Globus pallidus (tissue), 1 donor: ENCODE measurements at places on chromosomes 1 and 21.

DNA sequence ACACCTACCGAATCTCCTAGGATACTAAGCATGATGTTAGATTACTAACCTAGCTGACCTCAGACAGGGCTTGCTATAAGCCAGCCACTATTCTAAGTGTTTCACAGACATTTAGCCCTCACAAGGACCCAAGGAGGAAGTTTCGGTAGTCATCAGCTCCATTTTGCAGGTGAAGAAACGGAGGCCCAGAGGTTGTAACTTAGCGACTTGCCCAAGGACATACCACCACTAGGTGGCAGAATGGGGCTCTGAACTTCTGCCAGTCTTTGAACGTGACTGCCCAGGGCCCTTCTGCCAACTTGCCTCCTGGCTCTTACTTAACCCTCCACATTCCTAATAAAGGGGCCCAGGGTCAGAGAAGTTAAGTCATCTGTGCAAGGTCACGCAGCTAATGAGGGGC, 283.5 kb downstream of the C1orf94 start:
- DNase-seq, result peak; percentile 16

GRCh38 chr1:215594640-215595039, 27.5 kb downstream of the KCTD3 start:
- DNase-seq, result no peak

DNA sequence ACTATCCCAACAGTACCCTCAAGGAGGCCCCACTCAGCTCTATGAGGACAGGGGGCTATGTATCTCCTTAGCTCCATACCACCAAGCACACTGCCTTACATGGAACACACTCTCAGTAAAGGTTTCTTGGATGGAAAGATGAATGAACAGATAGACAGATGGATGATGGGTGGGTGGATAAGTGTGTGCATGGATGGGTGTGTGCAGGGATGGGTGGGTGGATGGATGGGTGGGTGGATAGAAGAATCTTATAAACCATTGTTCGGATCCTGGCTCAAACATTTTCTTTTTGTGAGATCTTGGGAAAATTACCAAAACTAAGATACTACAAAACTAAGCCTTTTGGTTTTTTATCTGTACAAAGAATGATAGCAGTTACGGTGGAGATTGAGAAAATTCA, 111.0 kb upstream of the NFIA start:
- no peak for DNase-seq

DNA sequence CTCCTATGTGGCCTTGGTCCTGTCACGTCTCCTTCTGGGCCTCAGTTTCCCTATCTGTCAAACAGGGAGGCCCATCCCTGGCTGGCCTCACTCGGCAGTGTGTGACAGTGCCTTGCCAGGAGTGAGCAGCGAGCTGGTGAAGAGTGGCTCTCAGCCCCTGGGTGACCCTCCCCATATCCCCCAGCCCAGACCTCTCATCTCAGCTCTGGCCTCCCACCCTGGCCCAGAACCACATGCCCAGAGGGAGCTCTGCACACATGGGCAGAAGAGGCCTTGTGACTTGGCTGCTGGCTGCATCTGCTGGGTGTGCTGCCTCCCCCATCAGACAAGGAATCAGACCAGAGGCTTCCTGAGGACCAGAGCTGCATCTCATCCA, 19.5 kb upstream of the PADI1 start:
- no peak for DNase-seq

GRCh38 chr1:60948486-60948885, 133.9 kb upstream of the NFIA start:
- DNase-seq, result no peak

DNA sequence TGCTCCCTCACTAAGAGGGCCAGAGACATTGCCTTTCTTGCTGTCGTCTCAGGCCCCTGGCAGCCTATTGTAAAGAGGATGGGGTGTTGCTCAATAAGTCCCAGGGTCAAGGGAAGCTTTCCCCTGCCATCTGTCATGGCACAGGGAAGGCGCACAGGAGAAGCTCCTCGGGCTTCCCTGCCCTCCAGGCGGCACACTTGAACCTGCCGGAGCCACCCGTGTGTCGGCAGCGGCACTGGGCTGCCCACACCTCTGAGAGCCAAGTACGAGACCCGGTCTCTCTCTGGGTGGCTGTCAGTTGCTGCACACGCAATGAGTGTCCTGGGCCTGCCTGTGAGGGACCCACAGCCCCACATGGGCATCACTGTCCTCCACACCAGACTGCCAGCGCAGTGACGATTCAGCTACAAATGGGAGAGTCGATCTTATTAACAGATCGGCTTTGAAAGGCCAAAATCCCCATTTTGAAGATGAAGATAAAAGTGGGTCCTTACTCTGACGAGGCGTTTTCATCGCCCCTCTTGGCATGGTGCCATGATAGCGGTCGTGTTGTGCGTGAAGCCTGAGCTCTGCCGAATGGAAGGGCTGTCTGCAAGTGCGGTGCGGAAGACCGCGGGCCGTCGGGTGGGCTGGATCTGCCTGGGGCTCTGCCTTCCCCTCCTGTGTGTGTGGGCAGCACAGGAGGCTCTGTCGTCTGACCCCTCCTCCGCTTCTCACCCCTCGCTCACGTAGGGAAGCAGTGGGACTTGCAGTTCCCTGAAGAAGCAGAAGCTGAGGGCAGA, 29.2 kb upstream of the PDXK start:
- no peak for DNase-seq

DNA sequence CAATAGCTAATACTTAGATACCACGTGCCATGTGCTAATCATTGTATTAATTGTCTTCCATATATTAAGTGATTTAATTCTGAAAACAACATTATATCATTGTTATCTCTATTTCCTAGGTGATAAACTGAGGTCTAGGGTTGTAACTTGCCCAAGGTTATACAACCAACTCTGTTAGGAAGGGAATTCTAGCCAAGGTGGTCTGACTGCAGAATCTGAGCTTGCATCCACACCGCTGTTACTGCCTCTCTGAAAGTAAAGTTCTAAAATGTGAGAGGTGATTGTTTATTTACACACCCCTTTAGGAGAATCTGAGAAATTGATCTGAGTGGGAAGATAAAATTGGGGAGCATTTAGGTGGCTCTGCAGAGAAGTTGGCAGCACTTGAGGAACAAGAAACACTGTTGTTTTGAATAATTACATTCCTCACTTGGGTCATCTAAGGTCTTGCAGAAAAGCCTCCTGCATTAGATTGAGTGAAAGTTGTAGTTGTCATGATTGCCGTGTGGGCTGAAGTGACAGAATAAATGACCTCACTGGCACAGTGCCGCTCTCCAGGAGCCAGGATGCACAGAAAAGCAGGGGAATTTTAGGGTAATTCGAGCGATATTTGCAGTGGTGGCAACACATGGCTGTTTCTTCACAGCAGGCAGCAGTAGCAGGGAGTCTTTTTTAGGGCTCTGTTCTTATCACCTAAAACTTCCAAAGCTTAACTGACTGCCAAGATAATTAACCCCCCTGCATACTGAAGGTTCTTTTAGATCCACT, 121.7 kb downstream of the ADGRL4 start:
- no peak for DNase-seq

- DNase-seq, result no peak
Observed at GRCh38 chr1:59673573-59674450, 140.9 kb upstream of the HOOK1 start.

GRCh38 chr1:48611841-48612240, 139.8 kb upstream of the SPATA6 start:
- peak; percentile 4 for DNase-seq

DNA sequence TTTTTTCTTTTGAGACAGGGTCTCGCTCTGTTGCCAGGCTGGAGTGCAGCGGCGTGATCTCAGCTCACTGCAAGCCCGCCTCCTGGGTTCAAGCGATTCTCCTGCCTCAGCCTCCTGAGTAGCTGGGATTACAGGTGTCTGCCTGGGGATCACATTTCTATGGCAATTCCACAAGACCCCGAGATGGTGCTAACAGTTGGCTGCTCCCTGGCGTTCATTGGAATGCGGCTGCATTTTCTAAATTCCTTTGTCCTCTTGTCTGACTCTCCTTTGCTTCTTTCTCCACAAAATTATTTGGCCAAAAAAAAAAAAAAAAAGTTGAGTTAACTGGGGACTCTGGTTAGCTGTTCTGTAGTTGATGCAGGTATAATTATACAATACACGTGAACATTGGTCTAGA, 176.4 kb downstream of the ETS2 start:
- DNase-seq, result no peak

- no peak for DNase-seq
Observed at GRCh38 chr1:9368356-9368755, 75.7 kb downstream of the SPSB1 start.

GRCh38 chr1:90781534-90781933, 64.4 kb upstream of the BARHL2 start:
- DNase-seq, result peak; percentile 69

DNA sequence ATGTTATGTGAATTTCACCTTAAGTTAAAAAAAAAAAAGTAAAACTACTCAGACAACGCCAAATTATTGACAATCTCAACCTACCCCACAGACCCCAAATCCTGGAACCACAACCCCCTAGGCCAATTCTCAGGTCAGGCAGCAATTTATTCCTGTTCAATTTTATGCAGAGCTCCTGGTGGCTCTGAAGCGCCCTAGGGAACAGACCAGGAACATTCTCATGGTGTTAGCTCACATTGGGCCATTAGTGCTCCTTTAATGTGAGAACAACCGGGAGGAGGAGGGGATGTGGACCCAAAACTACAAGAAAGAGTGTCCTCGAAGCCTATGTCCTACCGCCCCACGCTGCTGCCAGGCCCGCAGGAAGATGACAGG, 403 bp upstream of the PSEN2 start:
- no peak for DNase-seq

DNA sequence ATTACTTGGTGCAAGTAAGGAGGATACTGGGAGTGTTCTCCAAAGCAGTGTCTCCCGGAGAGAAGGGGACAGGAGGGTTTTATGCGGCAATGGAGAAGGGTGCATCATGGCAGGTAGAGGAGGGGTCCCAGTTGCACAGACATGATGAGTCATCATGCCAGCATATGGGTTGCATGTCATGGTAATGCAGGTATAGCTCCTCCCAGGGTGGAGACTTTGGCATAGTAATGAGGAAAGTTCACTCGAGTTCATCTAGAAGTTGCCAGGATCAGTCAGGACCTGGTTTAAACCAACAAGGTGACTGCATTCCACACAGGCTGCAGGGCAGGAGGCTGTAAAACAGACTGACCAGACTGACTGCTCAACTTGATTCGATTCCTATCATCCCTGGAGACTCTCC, 355.7 kb upstream of the DUSP10 start:
- DNase-seq, result no peak

DNA sequence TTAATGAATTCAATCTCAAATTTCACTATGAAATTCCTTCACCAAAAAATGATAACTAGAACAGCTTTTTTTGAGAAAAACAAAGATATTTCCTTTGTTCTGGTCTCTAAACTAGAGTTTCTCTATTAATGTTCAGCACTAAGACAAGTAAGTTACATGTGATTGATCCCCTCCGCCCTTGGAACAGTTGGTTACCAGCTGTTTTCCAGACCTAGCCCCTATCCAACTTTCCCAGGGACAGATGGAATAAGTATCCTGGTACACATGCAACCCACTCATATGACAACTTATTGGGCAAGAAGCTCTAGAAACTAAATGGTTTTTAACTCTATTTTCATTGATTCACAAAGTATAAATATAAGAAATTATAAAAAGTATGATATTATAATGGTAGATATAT, 140.4 kb downstream of the COP1 start:
- no peak for DNase-seq

DNA sequence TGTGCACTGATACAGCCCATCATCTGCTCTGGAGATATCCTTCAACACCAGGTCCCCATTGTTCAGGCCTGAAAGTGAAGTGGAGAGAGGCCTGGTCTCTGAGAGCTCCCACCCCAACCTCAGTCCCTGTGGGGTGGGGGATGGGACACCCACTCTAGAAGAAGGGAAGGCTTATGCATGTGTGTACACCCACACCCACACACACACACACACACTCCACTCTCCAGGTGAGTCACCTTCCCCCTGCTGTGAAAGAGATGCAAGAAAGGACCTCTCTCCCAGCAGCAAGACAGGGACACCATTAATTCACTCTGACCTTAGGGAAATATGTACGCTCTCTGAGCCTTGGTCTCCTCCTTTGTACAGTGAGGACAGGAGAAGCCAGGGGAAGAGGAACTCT, 5.9 kb downstream of the VSIG8 start:
- DNase-seq, result no peak

DNA sequence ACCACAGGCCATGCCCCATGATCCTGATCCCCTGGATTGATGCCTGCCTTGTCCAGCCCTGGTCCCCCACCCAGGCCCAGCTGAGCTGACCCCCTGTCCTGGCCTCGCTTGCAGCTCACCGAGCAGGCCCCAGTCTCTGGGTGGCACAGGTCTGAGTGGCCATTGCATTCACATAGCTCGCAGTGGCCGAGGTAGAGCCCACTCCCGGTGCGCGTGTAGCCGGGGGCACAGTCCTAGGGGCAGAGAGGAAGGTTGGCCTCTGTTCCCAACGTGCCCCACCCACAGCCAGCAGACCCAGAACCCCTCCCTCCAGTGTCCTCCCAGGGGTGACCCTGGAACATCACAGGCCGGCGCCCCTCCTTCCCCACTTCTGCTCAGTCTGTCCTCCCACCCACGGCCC, 51.9 kb downstream of the LDLRAD2 start:
- no peak for DNase-seq

DNA sequence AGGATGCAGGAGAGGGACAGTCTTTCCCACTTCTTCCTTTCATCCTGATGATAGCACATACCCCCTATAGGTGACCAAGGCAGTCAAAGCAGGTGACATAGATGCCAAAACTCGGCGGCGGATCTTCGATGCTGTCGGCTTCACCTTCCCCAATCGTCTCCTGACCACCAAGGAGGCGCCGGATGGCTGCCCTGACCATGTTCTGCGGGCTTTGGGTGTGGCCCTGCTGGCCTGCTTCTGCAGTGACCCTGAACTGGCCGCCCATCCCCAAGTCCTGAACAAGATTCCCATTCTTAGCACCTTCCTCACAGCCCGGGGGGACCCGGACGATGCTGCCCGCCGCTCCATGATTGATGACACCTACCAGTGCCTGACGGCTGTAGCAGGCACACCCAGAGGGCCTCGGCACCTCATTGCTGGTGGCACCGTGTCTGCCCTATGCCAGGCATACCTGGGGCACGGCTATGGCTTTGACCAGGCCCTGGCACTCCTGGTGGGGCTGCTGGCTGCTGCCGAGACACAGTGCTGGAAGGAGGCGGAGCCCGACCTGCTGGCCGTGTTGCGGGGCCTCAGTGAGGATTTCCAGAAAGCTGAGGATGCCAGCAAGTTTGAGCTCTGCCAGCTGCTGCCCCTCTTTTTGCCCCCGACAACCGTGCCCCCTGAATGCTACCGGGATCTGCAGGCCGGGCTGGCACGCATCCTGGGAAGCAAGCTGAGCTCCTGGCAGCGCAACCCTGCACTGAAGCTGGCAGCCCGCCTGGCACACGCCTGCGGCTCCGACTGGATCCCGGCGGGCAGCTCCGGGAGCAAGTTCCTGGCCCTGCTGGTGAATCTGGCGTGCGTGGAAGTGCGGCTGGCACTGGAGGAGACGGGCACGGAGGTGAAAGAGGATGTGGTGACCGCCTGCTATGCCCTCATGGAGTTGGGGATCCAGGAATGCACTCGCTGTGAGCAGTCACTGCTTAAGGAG, 2.9 kb downstream of the NCDN start:
- DNase-seq, result peak; percentile 84
